Kidney glomerular epithelial cell (primary cell): ENCODE measurements at places on chromosomes 4 and X.

DNA sequence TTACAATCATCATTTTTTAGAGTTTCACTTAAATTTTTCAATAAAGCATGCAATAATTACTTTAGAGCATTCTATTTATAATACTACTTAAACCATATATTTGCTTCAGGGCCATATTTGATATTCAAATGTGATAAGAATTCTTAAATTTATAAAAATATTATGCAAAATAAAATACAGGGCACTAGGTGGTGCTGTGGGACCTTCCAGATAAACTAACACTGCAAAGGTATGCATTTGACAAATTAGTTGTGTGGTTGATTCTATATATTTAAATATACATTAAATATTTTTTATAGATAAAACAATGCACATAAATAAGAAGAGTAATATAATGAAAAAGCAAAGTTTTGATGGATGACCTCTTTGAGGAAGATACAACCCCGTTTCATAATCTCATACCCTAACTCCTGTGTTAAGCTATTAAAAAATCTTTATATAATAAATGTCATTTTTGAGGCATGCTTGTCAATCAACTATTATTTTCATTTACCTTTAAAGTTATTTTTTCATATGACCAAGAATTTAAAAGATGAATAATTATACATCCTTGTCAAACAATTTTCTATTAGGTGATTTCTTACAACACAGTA, 128.4 kb downstream of the REELD1 start:
- no peak for DNase-seq

GRCh38 chr4:86592553-86593249, 1.4 kb upstream of the PTPN13 start:
- peak; percentile 84 for DNase-seq

- DNase-seq, result no peak
These were observed 340.7 kb downstream of the RAB28 start for GRCh38 chr4:13143222-13144070.

DNA sequence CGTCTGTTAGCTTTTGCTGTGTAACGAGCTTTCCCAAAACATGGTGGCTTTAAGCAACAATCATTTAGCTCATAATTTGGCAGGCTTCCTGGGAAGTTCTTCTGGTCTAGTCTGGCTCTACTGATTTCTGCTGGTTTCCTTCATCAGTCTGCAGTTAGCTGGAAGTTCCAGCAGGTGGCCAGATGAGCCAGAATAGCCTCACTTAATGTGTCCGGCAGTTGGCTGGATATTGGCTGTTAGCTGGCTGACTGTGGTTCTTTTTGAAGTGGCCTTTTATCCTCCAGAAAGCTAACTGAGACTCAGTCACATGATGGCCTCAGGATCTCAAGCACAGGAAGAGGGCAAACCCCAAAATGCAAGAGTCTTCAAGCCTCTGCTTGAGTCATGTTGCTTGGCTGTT, 34.9 kb downstream of the FTHL17 start:
- DNase-seq, result no peak

DNA sequence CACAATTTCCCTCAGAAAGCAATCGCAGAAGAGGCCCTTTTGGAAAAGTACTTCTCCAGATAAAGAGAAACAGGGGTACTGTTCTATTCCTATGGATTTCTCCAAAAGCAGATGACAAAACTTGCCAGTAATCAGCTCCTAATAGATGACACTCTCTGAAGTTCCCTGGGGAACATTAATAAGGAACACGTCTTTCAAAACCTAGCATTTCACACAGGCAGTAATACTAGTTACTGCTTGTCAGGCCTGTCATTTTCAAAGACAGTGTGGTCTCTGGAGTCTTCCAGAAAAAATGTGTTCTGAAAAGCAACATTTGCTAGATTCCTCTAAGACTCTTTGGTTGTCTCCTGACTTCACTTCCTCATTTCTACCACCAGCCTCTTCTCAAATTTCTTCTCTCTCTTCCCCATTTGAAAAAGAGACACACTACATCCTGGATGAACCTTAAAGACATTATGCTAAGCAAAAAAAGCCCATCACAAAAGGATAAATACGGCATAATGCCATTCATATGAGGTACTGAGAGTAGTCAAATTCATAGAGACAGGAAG, 47.3 kb downstream of the CHRDL1 start:
- no peak for DNase-seq

GRCh38 chr4:5165420-5166369, 114.4 kb downstream of the STK32B start:
- DNase-seq, result peak; percentile 84

DNA sequence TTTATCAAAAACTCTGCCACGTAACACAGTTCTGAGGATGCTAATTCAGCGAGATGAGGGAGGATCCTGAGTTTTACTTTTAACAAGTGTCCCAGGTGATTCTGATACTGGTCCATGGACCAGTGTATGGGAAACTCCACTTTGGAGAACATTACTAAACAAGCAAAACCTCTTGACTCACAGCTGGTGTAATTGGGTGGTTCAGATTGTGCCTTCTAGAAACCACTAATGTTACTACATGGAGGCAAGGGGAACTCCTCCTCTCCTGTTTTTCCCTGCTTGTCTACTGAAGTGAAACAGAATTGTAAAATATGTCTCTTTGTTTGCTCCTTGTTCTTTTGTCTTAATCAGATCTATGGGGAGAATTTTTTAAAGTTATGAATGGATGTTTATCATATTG, 62.6 kb downstream of the FRAS1 start:
- no peak for DNase-seq

- DNase-seq, result no peak
These were observed 197.9 kb downstream of the ANKRD50 start for GRCh38 chr4:124514588-124514987.

- no peak for DNase-seq
These were observed 50.6 kb upstream of the STARD8 start for GRCh38 chrX:68596871-68597270.

DNA sequence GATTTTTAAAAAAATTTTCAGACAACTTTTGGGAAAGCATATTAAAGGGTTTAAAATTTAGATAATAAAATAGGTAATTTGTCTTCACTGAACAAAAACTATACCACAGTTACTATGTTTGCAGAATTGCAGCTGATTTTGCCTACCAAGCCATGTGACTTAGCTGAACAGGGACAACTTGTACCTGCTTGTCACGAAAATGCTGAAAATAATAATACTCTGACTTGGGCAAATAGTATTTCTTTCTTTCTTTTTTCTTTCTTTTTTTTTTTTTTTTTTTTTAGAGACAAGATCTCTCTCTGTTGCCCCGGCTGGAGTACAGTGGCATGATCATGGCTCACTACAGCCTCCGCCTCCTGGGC, 225.2 kb upstream of the PPP1R2C start:
- DNase-seq, result no peak

- no peak for DNase-seq
These were observed 3.7 kb downstream of the CNGA1 start for GRCh38 chr4:48012824-48013223.

- no peak for DNase-seq
These were observed 407.9 kb downstream of the TECRL start for GRCh38 chr4:64001229-64001898.

GRCh38 chr4:212438-213188, 88.3 kb downstream of the ZNF718 start:
- DNase-seq, result peak; percentile 79

DNA sequence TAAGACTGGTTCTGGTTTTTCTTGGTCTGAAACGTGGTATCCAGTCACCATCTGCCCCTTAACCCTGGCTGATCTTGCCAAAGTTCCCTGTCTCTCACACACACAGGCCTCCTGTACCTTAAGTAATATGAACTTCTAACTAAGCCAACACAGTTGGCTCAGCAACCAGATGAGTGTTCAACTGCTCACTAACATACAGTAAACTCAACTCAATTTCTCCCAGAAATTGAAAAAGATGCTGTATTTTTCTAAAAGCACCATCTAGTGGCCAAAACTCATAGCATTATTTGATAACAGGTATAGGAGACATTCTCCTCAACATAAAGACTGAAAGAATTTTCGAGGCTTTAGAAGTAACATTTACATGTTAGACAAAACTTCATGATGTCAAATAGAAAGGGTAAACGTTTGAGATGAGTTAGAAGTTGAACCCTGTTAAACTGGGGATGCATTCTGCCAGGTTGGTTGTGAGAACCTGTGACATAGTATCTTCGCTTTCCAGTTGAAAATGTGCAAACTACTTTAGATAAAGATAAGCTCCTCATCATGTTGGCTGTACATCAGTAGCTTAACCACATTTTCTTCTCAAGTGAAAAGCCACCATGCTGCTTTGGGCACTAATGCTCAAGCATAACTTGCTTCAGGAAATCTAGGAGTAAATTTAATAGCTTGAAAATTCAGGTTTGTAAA, 31.2 kb downstream of the CCNI start:
- DNase-seq, result peak; percentile 6

DNA sequence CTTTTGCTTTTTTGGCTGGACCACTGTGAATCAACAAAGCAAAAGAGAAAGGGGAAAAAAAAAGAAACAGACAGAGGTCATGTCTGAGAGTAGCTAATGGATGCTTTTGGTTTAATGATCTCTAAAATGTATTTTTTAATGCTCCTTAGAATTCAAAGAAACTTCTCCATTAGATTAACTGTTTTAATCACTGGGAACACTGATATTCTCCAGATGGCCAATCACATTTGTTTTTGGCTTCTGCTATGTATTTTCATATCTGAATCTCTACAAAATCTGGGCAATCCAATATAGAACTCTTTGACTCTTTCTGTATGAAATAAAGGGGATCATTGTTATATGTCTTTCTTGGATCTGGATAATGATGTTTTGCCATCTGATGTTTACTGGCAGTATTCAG, 278.2 kb downstream of the ADGRL3 start:
- no peak for DNase-seq

DNA sequence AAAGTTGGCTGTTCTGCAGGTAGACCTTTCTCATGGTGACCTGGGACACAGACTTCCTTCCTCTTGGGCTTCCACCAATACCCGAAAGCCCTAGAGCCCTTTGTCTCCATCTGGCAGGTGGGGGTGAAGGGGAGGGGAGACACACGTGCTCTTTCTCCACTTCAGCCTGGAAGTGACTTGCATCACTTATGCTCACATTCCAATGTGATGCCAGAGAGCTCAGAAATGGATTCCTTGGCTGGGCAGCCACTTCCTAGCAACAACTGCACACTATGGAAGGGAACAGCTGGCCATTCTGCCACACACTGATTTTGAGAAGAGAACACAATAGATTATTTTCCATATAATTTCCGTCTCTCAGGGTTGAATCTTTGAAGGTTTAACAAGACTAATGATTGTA, 36.3 kb downstream of the C4orf51 start:
- no peak for DNase-seq

- peak; percentile 29 for DNase-seq
These were observed 209.1 kb upstream of the JADE1 start for GRCh38 chr4:128600410-128600809.

DNA sequence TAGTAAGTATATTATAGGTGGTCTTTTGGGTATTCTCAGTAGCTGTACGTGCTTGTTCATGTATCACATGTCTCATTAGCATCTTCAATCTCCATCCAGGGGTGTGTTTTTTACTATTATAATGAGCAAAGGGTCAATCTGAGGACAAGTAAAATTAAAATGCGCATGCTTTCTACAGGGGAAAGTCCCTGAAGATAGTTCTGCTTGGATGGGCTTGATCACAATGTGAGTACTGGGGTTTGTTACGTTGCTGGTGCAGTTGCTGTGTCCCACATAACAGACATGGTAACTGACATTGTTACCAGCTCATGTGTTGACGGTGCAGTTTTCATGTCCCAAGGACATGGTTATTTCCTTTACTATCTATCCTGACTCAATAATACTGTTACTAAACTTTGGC, 65.9 kb downstream of the UCHL1 start:
- no peak for DNase-seq

DNA sequence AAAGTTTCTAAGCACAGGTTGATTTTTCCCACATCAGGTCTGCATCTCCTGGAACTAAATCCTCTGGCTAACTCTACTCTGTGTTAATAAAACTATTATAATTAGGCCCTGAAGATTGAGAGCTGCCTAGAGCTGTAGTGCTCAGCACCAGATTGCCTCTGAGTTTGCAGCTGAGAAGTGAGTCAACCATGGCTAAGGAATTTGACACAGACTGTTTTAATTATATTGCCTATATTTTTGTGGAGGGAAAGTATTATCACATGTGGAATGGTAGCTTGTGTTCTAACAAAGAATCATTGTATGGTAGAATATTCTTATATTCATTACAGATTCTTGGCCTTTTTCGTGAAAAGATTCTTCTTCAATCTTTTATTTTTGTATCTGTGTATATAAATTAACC, 1907.6 kb upstream of the TENM3 start:
- no peak for DNase-seq

GRCh38 chr4:103150677-103151076, 47.5 kb downstream of the CENPE start:
- no peak for DNase-seq

- no peak for DNase-seq
These were observed 158.1 kb upstream of the USP38 start for GRCh38 chr4:143026459-143027170.

GRCh38 chr4:135927651-135928050, 1604.6 kb downstream of the PCDH18 start:
- DNase-seq, result no peak

GRCh38 chr4:187077744-187078401, 354.2 kb upstream of the FAT1 start:
- DNase-seq, result no peak

- no peak for DNase-seq
These were observed at the start of gene LGI2 for GRCh38 chr4:25030277-25031076. TSS of gene LGI2 (minus strand) at chr4:25030946. CDS start at chr4:25030693, 253 bp downstream.

- DNase-seq, result peak; percentile 2
These were observed 515.7 kb downstream of the BCOR start for GRCh38 chrX:39582091-39582490.

GRCh38 chrX:44908827-44909226, 35.8 kb downstream of the KDM6A start:
- DNase-seq, result no peak
